ENCODE measurements at places on chromosomes 3 and 15. TPM values are rescaled to one million over a fixed set of nuclear protein-coding genes. Genes with fewer than 3 reads are reported as not detected.

Gene PSTPIP1
- not detected for total RNA-seq

Gene LRRC28
- total RNA-seq = 30.0 TPM

Gene STAC
- 3.9 TPM for total RNA-seq

Gene INO80
- total RNA-seq = 30.0 TPM

Gene HDC
- not detected for total RNA-seq

Gene RGMA
- total RNA-seq = 16.2 TPM

Gene FAH
- total RNA-seq = 1.5 TPM

Gene SPTBN5
- 0.25 TPM for total RNA-seq

Gene SEMA3F
- total RNA-seq = 8.9 TPM

Gene TRIM42
- total RNA-seq = not detected

Gene DZIP1L
- total RNA-seq = 4.9 TPM

Gene THUMPD3
- 60.2 TPM for total RNA-seq

Gene TMEM158
- 14.5 TPM for total RNA-seq

Gene RTP3
- not detected for total RNA-seq

Gene FBXW12
- 1.5 TPM for total RNA-seq

Gene CORO2B
- 28.0 TPM for total RNA-seq

Gene WDR72
- total RNA-seq = under 0.01 TPM

Gene TMEM212
- total RNA-seq = not detected
